ENCODE measurements at places on chromosomes 12 and 14. TPM values are rescaled to one million over a fixed set of nuclear protein-coding genes. Genes with fewer than 3 reads are reported as not detected.

OR6S1 gene
- total RNA-seq = not detected

TRIM9 gene
- 2.6 TPM for total RNA-seq

STAT6 gene
- total RNA-seq = 28.4 TPM

NR1H4 gene
- total RNA-seq = not detected

KLRC4 gene
- total RNA-seq = not detected

PDZRN4 gene
- total RNA-seq = not detected

KLRC1 gene
- not detected for total RNA-seq

TRMT61A gene
- 72.9 TPM for total RNA-seq

AMN gene
- not detected for total RNA-seq

NOVA1 gene
- 3.1 TPM for total RNA-seq

NGB gene
- not detected for total RNA-seq

ANKRD9 gene
- total RNA-seq = 52.6 TPM

RBP5 gene
- not detected for total RNA-seq

FAM181A gene
- not detected for total RNA-seq

C12orf57 gene
- 130 TPM for total RNA-seq

EXD2 gene
- 19.0 TPM for total RNA-seq

TMEM233 gene
- not detected for total RNA-seq

FOXG1 gene
- total RNA-seq = not detected

KRT2 gene
- total RNA-seq = 0.23 TPM

PRH2 gene
- total RNA-seq = not detected

NANOG gene
- not detected for total RNA-seq

TRPV4 gene
- 1.6 TPM for total RNA-seq

TRMT5 gene
- 15.8 TPM for total RNA-seq

SLC25A47 gene
- not detected for total RNA-seq

CLEC1B gene
- total RNA-seq = not detected

CNTN1 gene
- not detected for total RNA-seq

IQSEC3 gene
- total RNA-seq = not detected

ETFBKMT gene
- total RNA-seq = 0.52 TPM

KRT6C gene
- total RNA-seq = not detected

ST8SIA1 gene
- total RNA-seq = not detected

TESPA1 gene
- total RNA-seq = not detected

MGST1 gene
- 99.3 TPM for total RNA-seq

GDF11 gene
- 7.1 TPM for total RNA-seq

BCL11B gene
- total RNA-seq = 0.73 TPM

CYP46A1 gene
- total RNA-seq = 0.52 TPM

PAX9 gene
- 14.9 TPM for total RNA-seq

C1RL gene
- 8.9 TPM for total RNA-seq

GOLGA5 gene
- total RNA-seq = 23.5 TPM

SETD3 gene
- 46.8 TPM for total RNA-seq

LUM gene
- total RNA-seq = 0.15 TPM

VASH1 gene
- total RNA-seq = 1.8 TPM

TAS2R46 gene
- 1.5 TPM for total RNA-seq
